ENCODE measurements at places on chromosomes 12 and 14. TPM values are rescaled to one million over a fixed set of nuclear protein-coding genes. Genes with fewer than 3 reads are reported as not detected.

Gene KCNC2
- not detected for total RNA-seq

Gene PLCZ1
- total RNA-seq: not detected

Gene NRXN3
- not detected for total RNA-seq

Gene FITM1
- 0.57 TPM for total RNA-seq

Gene SDSL
- total RNA-seq: 0.57 TPM

Gene GRIP1
- not detected for total RNA-seq

Gene COX8C
- total RNA-seq: not detected

Gene ARMH4
- not detected for total RNA-seq

Gene DMAC2L
- 16.1 TPM for total RNA-seq

Gene GPD1
- 0.41 TPM for total RNA-seq

Gene TNFAIP2
- not detected for total RNA-seq

Gene CACNA2D4
- 12.3 TPM for total RNA-seq

Gene P2RX2
- not detected for total RNA-seq

Gene SLC5A8
- total RNA-seq: not detected

Gene HCAR2
- total RNA-seq: not detected

Gene PRPH
- not detected for total RNA-seq
